ENCODE measurements at places on chromosomes 3 and 15.

- peak; percentile 65 for DNase-seq
These were observed 4.7 kb upstream of the GOLGA8B start for GRCh38 chr15:34588046-34588674.

- no peak for DNase-seq
These were observed 52.2 kb upstream of the OSBPL11 start for GRCh38 chr3:125647318-125648014.

- DNase-seq = no peak
These were observed 26.2 kb downstream of the FBXL22 start for GRCh38 chr15:63623232-63623969.

DNA sequence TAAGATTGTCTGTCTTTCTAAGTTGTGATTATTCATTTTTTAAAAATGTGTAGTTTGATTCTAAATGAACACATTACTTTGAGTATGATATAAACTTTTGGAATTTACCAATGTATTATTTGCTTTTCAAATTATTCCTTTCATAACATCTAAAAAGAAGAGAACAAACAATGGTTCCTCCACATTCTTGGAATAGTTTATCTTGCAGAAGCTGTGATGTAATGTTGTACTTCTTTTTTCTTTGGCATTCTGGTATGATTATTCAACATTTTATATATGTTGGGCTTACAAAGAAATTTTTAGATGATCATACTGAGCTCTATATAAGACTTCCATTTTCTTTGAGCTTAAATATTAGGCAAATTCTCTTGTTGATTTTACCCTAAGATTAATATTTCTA is 419.2 kb downstream of the DIPK2A start:
- no peak for DNase-seq

GRCh38 chr3:23746441-23746840 is 59.3 kb upstream of the UBE2E1 start:
- no peak for DNase-seq

GRCh38 chr15:71448688-71449114 is 333.4 kb downstream of the THSD4 start:
- DNase-seq = peak; percentile 70

Data from NCI-H1105 treated with DMSO at 0.1 percent for 48 hours (cell line).